GDM1 (cell line): ENCODE measurements at places on chromosomes 13 and 19.

DNA sequence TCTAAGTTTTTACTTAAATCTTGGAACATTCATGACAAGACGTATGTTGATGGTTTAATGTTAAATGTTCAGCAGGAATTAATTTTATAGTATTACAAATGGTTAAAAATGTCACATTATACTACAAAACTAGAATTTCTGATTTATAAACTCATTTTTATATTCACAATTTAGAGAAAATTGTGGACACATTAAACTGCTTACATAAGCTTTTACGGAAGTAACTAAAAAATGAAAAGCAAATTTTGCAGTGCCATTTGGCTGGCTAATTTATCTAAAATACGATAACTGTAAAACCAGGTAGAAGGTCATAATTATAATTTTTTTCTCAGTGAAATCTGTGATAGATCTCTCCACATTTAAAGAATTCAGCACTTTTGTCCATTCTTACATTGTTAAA, 190.2 kb upstream of the GPC6 start:
- no peak for DNase-seq

DNA sequence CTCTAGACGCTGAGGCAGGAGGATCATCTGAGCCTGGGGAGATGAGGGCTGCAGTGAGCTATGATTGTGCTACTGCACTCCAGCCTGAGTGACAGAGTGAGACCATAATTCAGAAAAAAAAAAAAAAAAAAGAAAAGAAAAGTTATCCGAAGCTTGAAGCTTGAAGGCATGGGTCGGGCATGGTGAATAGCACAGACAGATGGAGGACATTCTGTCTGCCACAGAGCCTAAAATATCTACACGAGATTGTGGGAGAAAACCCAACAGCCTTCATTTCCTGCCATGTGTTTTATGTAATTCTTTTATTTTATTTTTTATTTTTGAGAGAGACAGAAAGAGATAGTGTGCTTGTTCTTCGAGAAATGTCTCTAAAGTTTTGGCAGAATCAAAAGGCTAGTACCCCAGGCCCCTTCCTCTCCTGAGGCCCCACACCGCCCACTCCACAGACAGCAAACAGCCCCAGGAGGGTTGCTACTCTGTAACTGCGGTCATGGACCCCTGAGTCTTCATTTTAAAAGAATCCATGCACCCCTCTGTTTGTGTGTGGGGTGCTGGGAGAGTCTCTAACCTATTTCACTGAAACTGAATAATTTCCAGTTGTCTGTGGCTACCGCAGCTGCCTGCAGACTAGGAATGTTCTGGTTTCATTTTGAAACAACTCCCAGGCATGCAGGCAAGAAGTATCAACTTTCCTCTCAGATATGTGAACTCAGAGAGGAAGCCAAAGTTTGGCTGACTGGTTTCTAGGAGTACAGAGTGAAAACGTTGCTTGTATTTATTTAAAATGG, 38.4 kb upstream of the RCBTB2 start:
- no peak for DNase-seq

- DNase-seq, result no peak
These were observed 682 bp upstream of the TEAD2 start for GRCh38 chr19:49362929-49363267.

- no peak for DNase-seq
These were observed 208.3 kb downstream of the OXGR1 start for GRCh38 chr13:96785986-96786385.

DNA sequence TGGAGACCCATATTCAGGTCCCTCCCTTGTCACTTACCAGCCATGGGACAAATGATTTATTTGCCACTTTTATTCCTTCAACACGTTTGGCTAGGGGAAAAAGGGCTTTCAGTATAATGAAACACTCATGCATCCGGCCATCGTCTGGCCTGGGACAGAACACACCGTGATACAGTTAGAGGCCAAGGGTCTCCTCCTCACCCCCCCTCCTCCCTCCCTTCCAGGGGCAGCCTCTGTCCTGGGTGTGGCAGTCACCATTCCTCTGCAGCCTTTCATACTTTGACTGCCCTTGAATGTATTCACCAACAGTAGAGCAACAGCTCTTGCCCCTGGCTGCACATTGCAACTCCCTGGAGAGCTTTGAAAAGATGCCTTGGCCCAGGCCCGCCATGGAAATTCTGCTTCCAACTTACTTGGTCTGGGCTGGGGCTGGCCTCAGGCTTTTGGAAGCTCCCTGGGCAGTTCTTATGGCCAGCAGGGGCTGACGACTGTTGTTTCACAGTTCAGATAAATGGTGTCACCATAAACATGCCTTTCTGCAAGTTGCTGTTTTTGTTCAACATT, 3.0 kb downstream of the PAK4 start:
- DNase-seq, result no peak

- DNase-seq, result no peak
These were observed 150.0 kb downstream of the RAP2A start for GRCh38 chr13:97583907-97584497.

- no peak for DNase-seq
These were observed 17.0 kb downstream of the KL start for GRCh38 chr13:33033051-33033812.
